T-helper 17 cell (primary cell): ENCODE measurements at places on chromosomes 2 and 18.

DNA sequence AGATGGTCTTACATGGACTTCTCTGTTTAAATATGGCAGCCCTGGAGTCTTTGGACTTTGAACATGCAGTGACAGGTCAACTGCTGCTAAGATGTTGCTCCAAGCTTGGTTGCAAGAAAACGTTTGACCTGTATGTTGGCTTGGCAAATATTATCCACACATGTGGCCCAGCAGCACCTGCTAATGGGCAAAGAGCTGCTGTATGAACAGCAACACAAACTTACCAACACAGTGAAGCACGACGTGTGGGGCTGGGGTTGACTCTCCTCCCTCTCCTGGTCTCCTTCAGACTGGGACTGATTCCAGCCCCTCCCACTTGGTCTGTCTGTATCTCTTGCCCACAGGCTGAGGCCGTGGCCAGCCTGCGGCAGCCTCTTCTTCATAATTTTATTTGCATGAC, 3.8 kb downstream of the KCNE4 start:
- no peaks in the 10 kb centered on the region for H3K4me1 ChIP-seq
- no peaks in the 10 kb centered on the region for H3K36me3 ChIP-seq
- no peak for DNase-seq
- H3K4me3 ChIP-seq, result no peak overlapping the region
- peaks cover 19% of the 10 kb centered on the region for H3K27me3 ChIP-seq

DNA sequence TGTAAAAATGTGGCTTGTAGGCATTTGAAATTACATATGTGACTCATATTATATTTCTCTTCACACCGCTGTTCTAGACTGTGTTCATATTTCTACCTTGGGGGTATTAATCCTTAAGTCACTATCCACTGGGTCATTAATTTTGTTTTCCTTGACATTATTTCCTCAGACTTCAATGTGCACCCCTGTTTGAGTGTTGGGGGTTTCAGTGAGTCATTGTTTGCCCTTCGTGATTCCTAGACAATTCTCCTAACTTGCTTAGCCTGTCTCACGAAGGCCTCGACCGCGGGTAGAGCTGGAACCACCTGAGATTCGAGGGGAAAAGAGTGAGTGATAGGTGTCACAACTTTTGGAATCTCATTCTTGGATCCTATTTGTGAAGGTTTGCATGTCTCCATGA, 35.1 kb downstream of the NPAS2 start:
- peaks cover 5% of the 10 kb centered on the region for H3K4me1 ChIP-seq
- no peaks in the 10 kb centered on the region for H3K36me3 ChIP-seq
- DNase-seq, result no peak
- H3K27me3 ChIP-seq, result peaks cover 4% of the 10 kb centered on the region

- peaks cover 31% of the 10 kb centered on the region for H3K4me1 ChIP-seq
- peak overlapping the region; percentile 61 for H3K4me3 ChIP-seq
These were observed 11.4 kb downstream of the SIX3 start for GRCh38 chr2:44952806-44953498.

DNA sequence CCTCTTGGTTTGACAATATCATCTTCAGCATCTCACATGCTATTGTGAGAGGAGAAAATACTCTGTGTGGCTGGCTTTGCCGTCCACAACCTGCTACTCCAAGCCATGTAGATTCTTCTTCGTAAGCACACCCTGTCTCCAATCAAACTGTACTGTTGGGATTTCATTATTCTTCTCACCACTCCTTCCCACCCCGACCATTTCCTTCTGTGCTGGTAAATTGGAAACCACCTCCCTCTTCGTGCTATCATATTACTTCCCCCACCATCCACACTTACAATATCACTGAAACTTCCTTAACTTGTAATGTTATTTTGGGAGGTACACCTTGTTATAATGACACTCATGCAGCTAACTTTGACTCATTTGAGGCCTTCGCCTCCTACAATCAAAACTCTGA, 3.2 kb upstream of the AGXT start:
- no peak overlapping the region for H3K27ac ChIP-seq
- no peaks in the 10 kb centered on the region for H3K4me1 ChIP-seq
- H3K4me3 ChIP-seq, result no peak overlapping the region
- no peak for DNase-seq
- no peaks in the 10 kb centered on the region for H3K36me3 ChIP-seq

DNA sequence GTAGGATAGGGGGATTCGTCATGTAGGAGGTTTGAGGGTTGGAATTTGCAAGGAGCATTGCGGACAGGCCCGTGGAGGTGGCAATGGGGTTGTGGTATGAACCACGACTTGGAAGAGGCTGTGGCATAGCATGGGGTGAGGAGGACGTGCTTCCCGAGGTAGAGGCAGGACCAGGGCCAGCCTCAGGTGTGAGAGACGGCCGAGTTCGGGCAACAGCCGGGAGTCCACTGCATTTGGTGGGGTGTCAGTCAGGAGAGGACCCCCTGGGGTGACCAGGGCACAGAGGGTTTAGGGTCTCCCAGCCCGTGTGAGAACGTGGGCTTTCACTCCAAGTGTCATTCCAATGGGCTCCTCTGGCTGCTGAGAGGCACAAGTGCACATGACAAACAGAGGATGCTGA, 339.0 kb downstream of the EIPR1 start:
- H3K4me1 ChIP-seq, result no peaks in the 10 kb centered on the region
- H3K36me3 ChIP-seq, result peaks cover 2% of the 10 kb centered on the region
- H3K4me3 ChIP-seq, result no peak overlapping the region

DNA sequence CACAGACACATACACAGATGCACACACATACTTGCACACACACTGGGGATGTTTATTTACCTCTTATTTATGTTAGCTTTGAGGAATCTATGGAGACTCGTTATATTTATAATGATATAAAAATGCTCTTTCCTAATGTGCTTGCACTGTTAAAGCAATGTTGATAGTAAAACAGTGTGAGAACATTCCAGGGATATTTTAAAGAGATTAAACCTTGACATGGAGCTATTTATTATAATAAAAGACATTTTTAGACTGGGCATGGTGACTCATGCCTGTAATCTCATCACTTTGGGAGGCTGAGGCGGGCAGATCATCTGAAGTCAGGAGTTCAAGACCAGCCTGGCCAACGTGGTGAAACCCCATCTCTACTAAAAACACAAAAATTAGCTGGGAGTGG, 557.3 kb upstream of the ZNF804A start:
- H3K27ac ChIP-seq, result no peak overlapping the region
- DNase-seq, result no peak
- no peaks in the 10 kb centered on the region for H3K4me1 ChIP-seq
- H3K36me3 ChIP-seq, result no peaks in the 10 kb centered on the region

- peaks cover 28% of the 10 kb centered on the region for H3K4me1 ChIP-seq
- H3K4me3 ChIP-seq, result peak overlapping the region; percentile 93
- H3K27ac ChIP-seq, result peak overlapping the region; percentile 90
- no peaks in the 10 kb centered on the region for H3K36me3 ChIP-seq
- no peaks in the 10 kb centered on the region for H3K27me3 ChIP-seq
These were observed 1.3 kb upstream of the CLIP4 start for GRCh38 chr2:29113891-29114321.

- H3K27ac ChIP-seq, result no peak overlapping the region
- no peaks in the 10 kb centered on the region for H3K4me1 ChIP-seq
- no peak overlapping the region for H3K4me3 ChIP-seq
- H3K36me3 ChIP-seq, result no peaks in the 10 kb centered on the region
- DNase-seq, result no peak
- H3K27me3 ChIP-seq, result peaks cover 53% of the 10 kb centered on the region
These were observed 183.8 kb downstream of the TFCP2L1 start for GRCh38 chr2:121101093-121101715.

- H3K36me3 ChIP-seq, result no peaks in the 10 kb centered on the region
- H3K27ac ChIP-seq, result no peak overlapping the region
- no peak for DNase-seq
- no peak overlapping the region for H3K4me3 ChIP-seq
- H3K27me3 ChIP-seq, result peaks cover 5% of the 10 kb centered on the region
These were observed 440.8 kb upstream of the SALL3 start for GRCh38 chr18:78538669-78539440.

DNA sequence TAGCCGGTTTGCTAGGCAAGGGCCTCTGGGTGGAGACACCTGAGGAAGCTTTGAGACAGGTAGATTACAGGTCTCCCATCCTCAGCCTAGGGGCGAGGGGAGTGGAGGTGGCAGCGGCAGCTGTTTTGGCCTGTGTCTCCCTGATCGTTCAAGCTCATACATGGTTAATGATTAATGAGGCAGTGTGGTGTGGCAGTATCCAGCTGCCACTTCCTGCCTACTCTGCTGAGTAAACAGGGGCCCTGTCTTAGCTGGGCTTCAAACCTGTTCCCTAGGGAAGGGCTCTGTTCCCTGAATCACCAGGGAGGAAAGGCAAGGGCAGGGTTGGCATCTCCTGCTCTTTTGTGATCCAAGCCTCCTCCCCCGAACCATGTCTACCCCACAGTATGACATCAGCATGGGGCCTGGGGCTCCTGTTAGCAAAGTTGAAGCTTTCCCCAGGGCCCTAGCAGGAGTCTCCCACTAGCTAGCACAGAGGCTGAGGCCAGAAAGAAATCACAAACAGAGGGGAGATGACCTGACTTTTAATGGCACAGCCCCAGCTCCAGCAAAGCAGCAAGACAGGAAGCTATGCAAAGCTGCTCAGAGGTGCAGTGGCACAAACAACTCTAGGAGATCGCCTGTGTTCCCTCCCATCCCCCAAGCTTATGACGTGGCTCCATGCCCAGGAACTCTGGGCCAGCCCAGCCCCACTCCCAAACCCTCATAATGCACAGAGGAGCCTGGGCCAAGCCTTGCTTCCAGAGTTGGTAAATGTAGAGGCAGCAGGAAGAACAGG, 3.7 kb upstream of the TUBA4B start:
- peaks cover 69% of the 10 kb centered on the region for H3K4me1 ChIP-seq
- DNase-seq, result no peak
- no peaks in the 10 kb centered on the region for H3K27me3 ChIP-seq
- peak overlapping the region; percentile 90 for H3K4me3 ChIP-seq
- peaks cover 7% of the 10 kb centered on the region for H3K36me3 ChIP-seq
- H3K27ac ChIP-seq, result peak overlapping the region; percentile 98

GRCh38 chr2:160157861-160158829, 41.9 kb downstream of the ITGB6 start:
- H3K27ac ChIP-seq, result no peak overlapping the region
- DNase-seq, result no peak
- H3K27me3 ChIP-seq, result peaks cover 11% of the 10 kb centered on the region
- no peaks in the 10 kb centered on the region for H3K4me1 ChIP-seq
- no peaks in the 10 kb centered on the region for H3K36me3 ChIP-seq
- no peak overlapping the region for H3K4me3 ChIP-seq

- no peak overlapping the region for H3K4me3 ChIP-seq
- H3K27ac ChIP-seq, result no peak overlapping the region
- H3K4me1 ChIP-seq, result peaks cover 4% of the 10 kb centered on the region
- H3K36me3 ChIP-seq, result peaks cover 7% of the 10 kb centered on the region
These were observed 63.8 kb downstream of the STRN start for GRCh38 chr2:36902385-36903120.

GRCh38 chr2:134603966-134604365, 114.8 kb downstream of the TMEM163 start:
- peaks cover 3% of the 10 kb centered on the region for H3K36me3 ChIP-seq
- peaks cover 4% of the 10 kb centered on the region for H3K4me1 ChIP-seq
- H3K27me3 ChIP-seq, result peaks cover 29% of the 10 kb centered on the region
- H3K27ac ChIP-seq, result no peak overlapping the region

- H3K27ac ChIP-seq, result no peak overlapping the region
- DNase-seq, result no peak
- no peaks in the 10 kb centered on the region for H3K36me3 ChIP-seq
- no peaks in the 10 kb centered on the region for H3K27me3 ChIP-seq
- no peak overlapping the region for H3K4me3 ChIP-seq
These were observed 753.0 kb downstream of the CNTNAP5 start for GRCh38 chr2:124778076-124778475.

GRCh38 chr2:36382472-36382871, 26.9 kb downstream of the CRIM1 start:
- no peak overlapping the region for H3K27ac ChIP-seq
- H3K4me3 ChIP-seq, result no peak overlapping the region
- peaks cover 16% of the 10 kb centered on the region for H3K27me3 ChIP-seq
- H3K4me1 ChIP-seq, result peaks cover 3% of the 10 kb centered on the region
- no peak for DNase-seq

- no peak overlapping the region for H3K4me3 ChIP-seq
- no peaks in the 10 kb centered on the region for H3K36me3 ChIP-seq
- no peak overlapping the region for H3K27ac ChIP-seq
- no peaks in the 10 kb centered on the region for H3K4me1 ChIP-seq
- H3K27me3 ChIP-seq, result peaks cover 16% of the 10 kb centered on the region
- DNase-seq, result no peak
These were observed 513.5 kb downstream of the TRIB2 start for GRCh38 chr2:13230221-13230620.

DNA sequence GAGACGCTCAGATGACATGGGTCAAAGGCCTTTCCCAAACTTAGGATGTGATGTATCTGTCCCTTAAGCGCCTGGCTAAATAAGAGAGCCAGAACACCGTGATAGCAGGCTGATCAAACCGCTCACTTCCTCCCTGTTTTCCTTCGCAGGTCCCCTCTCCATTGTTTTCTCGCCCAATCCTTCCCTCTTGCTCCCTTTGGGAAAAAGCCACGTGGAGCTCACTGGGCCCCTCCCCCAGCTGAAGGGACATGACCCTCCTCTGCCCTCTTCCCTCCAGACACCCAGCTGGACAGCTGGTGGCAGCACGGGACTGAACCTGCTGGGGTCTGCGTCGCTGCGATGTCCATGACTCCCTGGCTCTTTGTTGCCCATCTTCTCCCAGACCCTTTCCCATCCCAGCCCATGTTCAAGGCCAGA, 201.7 kb downstream of the TNS1 start:
- H3K27me3 ChIP-seq, result no peaks in the 10 kb centered on the region
- H3K4me3 ChIP-seq, result no peak overlapping the region
- H3K36me3 ChIP-seq, result peaks cover 3% of the 10 kb centered on the region

GRCh38 chr18:79367480-79367879, 28.2 kb upstream of the NFATC1 start:
- peaks cover 10% of the 10 kb centered on the region for H3K36me3 ChIP-seq
- DNase-seq, result no peak
- no peak overlapping the region for H3K27ac ChIP-seq
- peaks cover 19% of the 10 kb centered on the region for H3K4me1 ChIP-seq
- no peaks in the 10 kb centered on the region for H3K27me3 ChIP-seq
- H3K4me3 ChIP-seq, result no peak overlapping the region

GRCh38 chr18:62897153-62897552, 181.8 kb downstream of the PHLPP1 start:
- H3K4me3 ChIP-seq, result no peak overlapping the region
- no peaks in the 10 kb centered on the region for H3K4me1 ChIP-seq
- DNase-seq, result no peak
- H3K27me3 ChIP-seq, result no peaks in the 10 kb centered on the region

- H3K27ac ChIP-seq, result peak overlapping the region; percentile 80
- no peaks in the 10 kb centered on the region for H3K27me3 ChIP-seq
- DNase-seq, result no peak
- H3K36me3 ChIP-seq, result peaks cover 12% of the 10 kb centered on the region
- no peak overlapping the region for H3K4me3 ChIP-seq
- H3K4me1 ChIP-seq, result peaks cover 41% of the 10 kb centered on the region
These were observed 147.9 kb downstream of the MGAT5 start for GRCh38 chr2:134401789-134402188.

DNA sequence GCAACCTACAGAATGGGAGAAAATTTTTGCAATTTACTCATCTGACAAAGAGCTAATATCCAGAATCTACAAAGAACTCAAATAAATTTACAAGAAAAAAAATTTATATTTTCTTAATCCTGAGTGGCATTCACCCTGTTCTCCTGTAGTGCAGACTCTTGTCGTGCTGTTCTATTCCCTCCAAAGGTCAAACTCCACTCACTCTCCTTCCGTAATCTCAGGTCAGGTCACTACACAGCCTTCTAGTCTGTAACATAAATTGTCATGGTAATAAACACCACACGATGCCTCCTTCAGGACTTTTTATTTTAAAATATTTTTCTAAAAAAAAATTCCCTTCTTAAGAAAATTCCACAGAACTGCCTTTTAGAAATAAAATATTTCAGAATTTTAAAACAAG, 417.9 kb upstream of the GCFC2 start:
- H3K36me3 ChIP-seq, result no peaks in the 10 kb centered on the region
- no peaks in the 10 kb centered on the region for H3K27me3 ChIP-seq
- H3K27ac ChIP-seq, result no peak overlapping the region
- H3K4me3 ChIP-seq, result no peak overlapping the region
- no peak for DNase-seq
